ENCODE measurements at places on chromosomes 2 and 18. TPM values are rescaled to one million over a fixed set of nuclear protein-coding genes. Genes with fewer than 3 reads are reported as not detected.

The FHOD3 gene
- total RNA-seq = 13.7 TPM

The SNED1 gene
- 63.7 TPM for total RNA-seq

The CHRND gene
- not detected for total RNA-seq

The CDH20 gene
- not detected for total RNA-seq

The DRC1 gene
- total RNA-seq = 0.24 TPM

The PECR gene
- 22.6 TPM for total RNA-seq

The UGT1A9 gene
- not detected for total RNA-seq

DNA sequence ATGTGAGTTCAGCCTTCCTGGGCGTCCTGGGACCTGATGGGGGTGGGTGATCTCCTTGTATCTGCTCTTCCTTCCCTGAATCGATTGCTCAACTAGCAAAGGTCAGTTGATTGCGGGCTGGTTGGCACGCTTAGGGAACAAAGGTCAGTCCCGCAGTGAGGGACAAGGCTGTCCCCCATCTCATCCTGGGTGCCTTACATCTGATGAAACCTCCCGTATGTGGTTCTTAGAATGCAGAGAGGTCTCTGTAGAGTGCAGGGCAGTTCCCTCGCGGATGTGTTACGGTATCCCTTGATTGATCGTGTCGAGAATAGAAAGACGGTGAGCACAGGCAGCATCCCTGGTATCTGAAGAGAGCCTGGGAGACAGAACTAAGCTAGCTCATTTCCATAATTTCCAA lies 56.4 kb upstream of the RBM44 start:
- no peak for DNase-seq

DNA sequence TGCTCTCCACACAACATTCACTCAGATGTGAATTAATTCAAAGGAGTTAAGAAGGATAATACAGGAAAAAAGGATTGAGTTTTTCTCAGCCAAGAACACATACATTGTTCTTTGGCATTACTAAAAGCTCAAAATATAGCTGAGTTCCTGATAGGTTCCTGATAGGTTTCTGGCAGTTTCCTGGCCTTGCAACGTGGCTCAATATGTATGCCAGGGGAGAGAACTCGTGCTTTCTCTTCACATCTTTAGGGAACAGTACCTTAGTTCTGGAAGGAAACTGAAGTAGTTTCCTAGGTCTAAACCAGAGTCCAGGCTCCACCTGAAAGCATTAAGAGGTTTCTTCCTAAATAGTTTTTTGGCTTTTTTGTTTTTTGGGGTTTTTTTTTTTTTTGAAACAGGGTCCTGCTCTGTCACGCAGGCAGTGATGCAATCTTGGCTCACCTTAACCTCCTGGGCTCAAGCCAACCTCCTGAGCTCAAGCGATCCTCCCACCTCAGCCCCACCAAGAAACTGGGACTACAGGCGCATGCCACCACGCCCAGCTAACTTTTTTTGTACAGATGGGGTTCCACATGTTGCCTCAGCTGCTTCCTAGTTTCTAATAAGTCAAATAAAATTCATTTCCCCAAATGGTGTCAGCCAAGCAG lies 42.8 kb downstream of the ESCO1 start:
- no peak for DNase-seq

DNA sequence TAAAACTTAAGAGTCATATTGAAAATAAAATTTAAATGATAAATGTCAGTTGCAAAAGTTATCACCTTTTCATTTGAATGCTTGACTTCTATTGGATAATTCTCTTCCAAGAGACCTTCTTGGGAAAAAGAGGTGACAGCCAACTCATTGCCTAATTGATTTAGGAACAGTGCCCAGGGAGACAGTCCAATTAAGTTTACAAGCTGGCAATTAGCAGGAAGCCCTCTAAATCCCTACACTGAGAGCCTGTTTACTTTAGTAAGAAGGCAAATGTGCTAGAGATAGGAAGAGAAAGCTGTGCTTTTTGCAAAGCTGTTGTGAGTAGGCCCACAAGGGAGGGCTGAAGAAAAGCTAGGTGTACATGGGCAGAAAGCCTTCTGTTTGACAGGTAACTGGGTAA lies 189.1 kb downstream of the WDPCP start:
- no peak for DNase-seq

GRCh38 chr2:117058366-117058765 lies 756.1 kb upstream of the DDX18 start:
- no peak for DNase-seq

- DNase-seq = no peak
These were observed 75.5 kb downstream of the PLCL1 start for GRCh38 chr2:197879812-197880408.

GRCh38 chr18:74380916-74381315 lies 65.3 kb downstream of the C18orf63 start:
- no peak for DNase-seq

- peak; percentile 77 for DNase-seq
These were observed 830 bp downstream of the DNER start for GRCh38 chr2:229713371-229714079.

- no peak for DNase-seq
These were observed 30.5 kb downstream of the FOSL2 start for GRCh38 chr2:28422908-28423741.

DNA sequence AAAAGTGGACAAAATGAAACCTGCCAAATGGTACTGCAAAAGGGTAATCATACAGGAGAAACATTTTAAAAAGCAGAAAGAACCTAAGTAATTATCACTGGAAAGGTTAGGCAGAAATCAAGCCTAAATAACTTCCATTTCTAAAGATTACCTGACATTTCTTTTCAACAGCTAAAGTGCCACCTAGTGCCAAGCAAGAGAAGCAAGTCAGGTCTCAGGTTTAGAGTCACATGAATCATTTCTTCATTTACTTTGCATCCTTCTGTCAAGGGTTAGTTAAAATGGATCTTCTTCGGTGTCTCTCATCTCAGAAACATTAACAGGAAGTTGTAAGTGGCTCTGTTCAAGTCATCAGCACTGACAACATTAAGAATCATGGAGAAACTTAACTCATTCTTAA lies 90.3 kb downstream of the AKAIN1 start:
- DNase-seq = no peak

DNA sequence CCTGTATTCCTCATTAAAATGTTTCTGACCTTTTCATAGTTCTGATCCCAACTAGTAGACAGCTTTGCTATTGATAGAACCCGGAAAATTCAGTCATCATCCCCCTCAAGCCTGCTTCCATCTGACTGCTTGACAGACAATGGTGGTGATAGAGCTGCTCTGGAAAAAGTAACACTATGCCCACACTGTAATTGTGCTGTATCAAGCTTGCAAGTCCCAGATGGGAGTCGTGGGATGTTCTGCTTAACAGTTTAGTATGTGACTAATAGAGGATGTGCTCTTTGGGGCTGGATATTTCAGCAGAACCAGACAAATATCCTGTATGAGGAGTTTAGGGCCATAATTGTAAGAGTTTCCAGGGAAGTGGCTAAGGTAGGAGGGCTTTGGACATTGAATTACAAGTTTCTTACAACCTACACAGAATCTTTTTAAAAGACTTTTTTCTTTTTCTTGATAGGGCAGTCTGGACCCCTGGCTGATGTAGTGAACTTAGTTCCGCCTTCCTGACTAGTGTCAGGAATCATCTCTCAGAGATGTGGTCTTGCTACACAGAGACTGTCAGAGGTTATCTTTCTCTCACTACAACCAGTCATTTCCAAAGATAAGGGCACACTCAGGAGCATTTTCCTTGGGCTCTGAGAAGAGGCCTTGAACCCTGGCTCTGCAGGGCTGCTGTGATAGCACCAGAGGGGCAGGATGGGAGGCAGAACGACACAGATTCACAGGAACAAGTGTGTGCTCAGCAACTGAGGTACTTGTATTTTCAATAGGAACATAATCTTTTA lies 158.0 kb upstream of the RBMS1 start:
- peak; percentile 43 for DNase-seq

DNA sequence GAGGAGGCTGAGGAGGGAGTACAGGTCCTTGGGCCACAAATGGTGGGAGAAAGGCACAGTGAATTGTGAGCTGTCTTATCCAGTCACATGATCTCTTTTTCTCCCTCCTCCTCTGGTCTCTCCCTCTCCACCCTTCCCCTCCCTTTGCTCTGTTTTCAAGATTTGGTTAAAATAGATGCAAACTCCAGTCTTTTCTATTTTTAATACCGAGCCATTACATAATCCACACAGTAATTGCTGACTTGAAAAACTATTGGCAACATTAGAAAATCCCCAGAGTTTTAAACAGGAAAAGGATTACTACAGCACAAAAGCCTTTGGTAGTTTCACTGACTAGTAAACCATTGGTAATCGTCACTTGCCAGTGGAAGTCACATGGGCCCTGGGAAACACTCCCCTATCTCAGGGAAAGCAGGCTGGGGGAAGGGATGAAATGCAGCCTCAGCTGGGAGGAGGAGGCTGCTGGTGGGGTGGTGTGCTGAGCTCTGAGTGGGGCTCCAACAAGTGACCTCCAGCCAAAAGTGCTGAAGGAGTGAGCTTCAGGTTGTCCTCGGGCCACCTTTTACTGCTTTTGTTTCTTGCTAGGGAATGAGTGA lies 57.4 kb upstream of the PCBP1 start:
- DNase-seq = peak; percentile 41

DNA sequence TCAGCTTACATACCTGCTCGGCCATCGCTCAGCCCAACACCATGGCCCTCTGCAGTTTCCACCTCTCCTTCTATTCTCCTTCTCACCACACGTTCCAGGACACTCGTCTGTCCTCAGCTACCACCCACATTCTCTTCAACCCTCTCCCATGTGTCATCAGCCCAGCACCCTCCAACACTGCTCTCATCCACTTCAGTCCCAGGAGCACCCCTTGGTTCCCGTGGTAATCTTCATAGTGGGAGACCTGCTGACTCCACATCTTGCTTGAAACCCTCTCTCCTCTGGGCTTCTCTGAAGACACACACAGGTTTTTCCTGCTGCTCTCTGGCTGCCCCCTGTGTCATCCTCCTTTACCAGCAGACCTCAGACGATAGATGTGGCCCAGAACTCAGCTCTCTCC lies 228.7 kb downstream of the GBX2 start:
- peak; percentile 19 for DNase-seq

DNA sequence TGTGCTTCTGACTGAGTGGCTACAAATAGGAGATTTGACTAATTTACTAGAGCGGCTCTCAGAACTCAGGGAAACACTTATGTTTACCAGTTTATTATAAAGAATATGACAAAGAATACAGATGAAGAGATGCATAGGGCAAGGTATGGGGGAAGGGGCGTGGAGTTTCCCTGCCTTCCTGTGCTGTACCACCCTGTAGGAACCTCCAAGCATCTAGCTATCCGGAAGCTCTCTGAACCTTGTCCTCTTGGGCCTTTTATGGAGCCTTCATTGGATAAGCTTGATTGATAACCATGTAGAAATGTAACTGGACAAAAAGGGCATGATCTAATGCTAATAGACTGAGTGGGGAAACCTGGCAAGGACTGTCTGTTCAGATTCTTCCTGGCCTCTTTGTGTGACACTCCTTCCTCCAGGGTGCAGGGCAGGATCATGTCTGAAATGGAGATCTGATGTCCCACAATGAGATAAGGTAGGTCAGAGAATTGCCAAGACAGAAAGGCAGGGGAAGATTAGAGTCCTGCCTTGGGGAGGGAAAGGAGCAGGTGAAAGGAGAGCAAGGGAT lies 101.8 kb upstream of the NPAS2 start:
- DNase-seq = no peak

- peak; percentile 13 for DNase-seq
These were observed 46.7 kb upstream of the GPR17 start for GRCh38 chr2:127599211-127599610.

DNA sequence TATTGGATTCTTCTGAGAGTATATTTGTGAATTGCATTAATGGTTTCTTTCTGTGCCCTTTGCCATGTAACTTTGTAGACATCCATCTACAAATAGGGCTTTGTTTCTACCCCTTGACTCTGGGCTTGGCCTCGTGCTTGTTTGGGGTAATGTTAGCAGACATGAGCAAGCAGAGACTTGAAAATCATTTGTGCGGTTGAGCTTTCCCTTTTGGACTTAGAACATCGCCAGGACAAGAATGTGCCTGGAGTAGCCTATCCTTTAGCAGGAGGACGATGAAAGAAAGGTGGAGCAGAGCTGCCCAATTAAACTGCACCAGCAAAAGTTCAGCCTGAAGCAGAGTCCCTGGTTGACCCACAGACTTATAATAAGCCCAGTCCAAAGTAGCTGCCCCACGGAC lies 785.9 kb downstream of the EPHA4 start:
- no peak for DNase-seq

DNA sequence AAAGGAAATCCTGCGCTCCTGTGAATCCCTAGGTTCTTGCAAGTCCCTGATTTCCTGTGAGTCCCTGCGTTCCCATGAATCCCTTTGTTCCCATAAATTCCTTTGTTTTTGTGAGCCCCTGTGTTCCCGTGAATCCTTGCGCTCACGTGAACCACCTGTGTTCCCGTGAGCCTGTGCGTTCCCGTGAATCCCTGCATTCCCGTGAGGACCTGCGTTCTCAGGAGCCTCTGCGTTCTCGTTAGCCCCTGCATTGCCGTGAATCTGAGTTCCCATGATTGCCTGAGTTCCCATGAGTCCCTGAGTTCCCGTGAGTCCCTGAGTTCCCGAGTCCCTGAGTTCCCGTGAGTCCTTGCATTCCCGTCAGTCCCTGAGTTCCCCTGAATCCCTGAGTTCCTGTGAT lies 71.5 kb downstream of the SNTG2 start:
- no peak for DNase-seq

GRCh38 chr2:240791221-240791800 lies 28.7 kb downstream of the KIF1A start:
- DNase-seq = no peak

GRCh38 chr2:229591611-229592010 lies 122.7 kb downstream of the DNER start:
- peak; percentile 24 for DNase-seq

- no peak for DNase-seq
These were observed 668.2 kb upstream of the HS6ST1 start for GRCh38 chr2:128986867-128987268.

DNA sequence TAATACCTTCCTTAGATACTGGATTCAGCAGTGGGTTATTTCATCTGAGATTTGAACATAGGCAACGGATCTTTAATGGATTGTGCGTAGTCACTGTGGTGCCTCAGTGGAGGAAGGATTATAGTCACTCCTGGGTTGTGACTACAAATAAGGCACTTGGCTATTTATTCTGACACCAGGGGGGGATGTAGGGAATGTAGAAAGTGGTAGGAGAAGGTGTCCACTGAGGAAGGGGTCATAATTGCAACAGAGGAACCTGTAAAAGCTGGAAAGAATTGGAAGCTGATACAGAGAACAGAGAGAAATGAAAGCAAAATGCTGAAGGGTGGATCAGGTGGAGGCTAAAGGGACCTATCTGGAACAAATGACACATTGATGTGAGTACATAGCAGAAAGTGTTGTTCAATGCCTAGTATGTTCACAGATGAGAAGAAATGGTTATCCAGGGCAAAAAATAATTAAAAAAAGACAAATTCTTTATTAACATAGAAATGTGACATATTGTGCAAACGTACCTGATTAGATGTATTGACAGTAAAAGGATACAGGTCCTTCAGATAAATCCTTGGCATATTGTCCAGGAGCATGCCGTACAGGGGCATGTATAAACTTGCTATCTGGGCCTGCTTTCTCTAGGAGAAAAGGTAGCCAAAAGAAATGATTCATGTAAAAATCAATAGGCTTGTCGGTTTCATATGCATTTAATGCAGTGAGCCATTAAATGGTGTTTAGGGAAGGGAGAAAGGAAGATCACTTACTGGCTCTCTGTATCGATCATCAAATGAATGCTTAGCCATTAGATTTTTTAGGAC lies 91.2 kb upstream of the CCDC195 start:
- DNase-seq = peak; percentile 16

Measured in RPMI7951 (cell line).